ENCODE measurements at places on chromosomes 6 and 20. TPM values are rescaled to one million over a fixed set of nuclear protein-coding genes. Genes with fewer than 3 reads are reported as not detected.

Gene SIRPG
- total RNA-seq: not detected

Gene ADGB
- total RNA-seq: not detected

Gene HLA-F
- 1.3 TPM for total RNA-seq

Gene CD93
- 1.0 TPM for total RNA-seq

Gene RBM24
- 0.29 TPM for total RNA-seq

Gene TRIM10
- not detected for total RNA-seq

Gene GGTLC1
- not detected for total RNA-seq

Gene SH3BGRL2
- total RNA-seq: 3.1 TPM

Gene PRR18
- total RNA-seq: not detected

Gene GJA10
- total RNA-seq: not detected

Gene PPP1R3D
- total RNA-seq: 8.9 TPM

Gene BMP5
- 0.17 TPM for total RNA-seq

Gene TUBB2B
- total RNA-seq: 4.1 TPM

Gene TDRD6
- total RNA-seq: 0.17 TPM

Gene KCNK5
- not detected for total RNA-seq

Gene TMC2
- total RNA-seq: not detected

Gene POPDC3
- 22.5 TPM for total RNA-seq

Gene ANGPT4
- not detected for total RNA-seq

Gene AKIRIN2
- total RNA-seq: 30.9 TPM

Gene CALHM4
- total RNA-seq: not detected

Gene DNAH8
- total RNA-seq: 0.44 TPM

Gene C6orf58
- not detected for total RNA-seq

All from smooth muscle cell of trachea (primary cell).